GM18507 (cell line): ENCODE measurements at places on chromosomes 5 and 9.

DNA sequence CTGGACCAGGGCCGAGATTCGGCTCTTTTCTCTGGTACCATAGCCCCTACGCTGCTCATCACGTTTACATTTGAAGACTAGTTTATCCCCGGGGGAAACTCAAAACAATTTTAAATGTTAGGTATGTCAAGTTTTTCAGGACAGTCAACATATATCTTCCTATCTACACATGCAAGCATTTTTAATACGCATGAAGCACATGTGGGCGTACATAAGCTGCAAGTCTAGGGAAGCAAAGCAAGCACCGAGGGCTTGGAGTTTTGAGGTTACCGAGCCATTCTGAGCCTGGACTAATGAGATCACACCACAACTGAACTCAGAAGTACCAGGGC is 154.4 kb downstream of the AUH start:
- no peak for DNase-seq

- no peak for DNase-seq
These were observed 42.9 kb downstream of the UNC5A start for GRCh38 chr5:176853151-176853778.

GRCh38 chr5:15966066-15966640 is 213.4 kb downstream of the MARCHF11 start:
- DNase-seq = no peak

DNA sequence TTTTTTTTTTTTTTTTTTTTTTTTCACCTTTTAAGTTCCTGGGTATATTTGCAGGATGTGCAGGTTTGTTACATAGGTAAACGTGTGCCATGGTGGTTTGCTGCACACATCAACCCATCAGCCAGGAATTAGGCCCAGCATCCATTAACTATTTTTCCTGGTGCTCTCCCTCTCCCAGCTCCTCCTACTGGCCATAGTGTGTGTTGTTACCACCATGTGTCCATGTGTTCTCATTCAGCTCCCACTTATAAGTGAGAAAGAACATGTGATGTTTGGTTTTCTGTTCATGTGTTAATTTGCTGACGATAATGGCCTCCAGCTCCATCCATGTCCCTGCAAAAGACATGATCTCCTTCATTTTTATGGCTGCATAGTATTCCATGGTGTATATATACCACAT is 350.5 kb downstream of the MAN2A1 start:
- DNase-seq = no peak

DNA sequence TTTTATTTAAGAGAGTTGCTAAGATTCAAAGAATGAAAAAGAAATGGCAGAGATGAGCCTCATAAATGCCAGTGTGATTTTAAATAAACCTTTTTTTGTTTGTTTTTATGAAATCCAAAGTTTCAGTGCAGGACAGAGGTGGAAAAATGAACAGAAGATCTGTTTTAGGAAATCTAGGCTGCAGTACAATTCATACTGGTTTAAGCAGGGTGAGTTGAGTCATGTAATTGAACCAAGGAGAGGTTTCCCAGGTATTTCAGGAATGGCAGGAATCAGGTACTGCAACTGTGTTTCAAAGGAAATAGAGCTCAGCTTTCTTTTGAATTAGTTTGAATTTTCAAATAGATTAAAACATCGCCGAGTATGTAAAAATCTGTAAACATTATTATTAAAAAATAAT is 3.0 kb upstream of the ANKRD31 start:
- no peak for DNase-seq
